Omental fat pad (tissue), 4 donors: ENCODE measurements at places on chromosomes 3 and 15. TPM values are rescaled to one million over a fixed set of nuclear protein-coding genes. Genes with fewer than 3 reads are reported as not detected.

GRCh38 chr3:170632780-170633179 lies 46.9 kb upstream of the SLC7A14 start:
- no peak for DNase-seq

DNA sequence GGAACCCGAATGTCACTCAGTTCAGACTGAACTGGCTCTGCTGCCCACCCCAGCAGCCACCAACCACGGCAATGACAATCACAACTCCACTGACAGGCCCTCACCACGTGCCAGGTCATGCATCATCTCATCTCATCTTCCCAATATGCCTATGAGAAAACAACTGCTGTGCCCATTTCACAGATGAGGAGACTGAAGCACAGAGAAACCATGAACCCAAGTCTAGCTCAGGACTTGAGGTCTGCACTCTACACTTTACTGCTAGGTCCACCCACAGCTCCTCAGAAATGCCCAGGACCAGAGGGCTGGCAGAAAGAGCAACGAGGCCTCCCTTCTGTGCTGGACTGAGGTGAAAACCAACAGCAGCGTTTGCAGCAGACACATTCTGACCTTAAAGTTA lies 99.2 kb upstream of the LINGO1 start:
- DNase-seq = no peak

Gene ZBTB20
- 71.3 TPM for total RNA-seq

DNA sequence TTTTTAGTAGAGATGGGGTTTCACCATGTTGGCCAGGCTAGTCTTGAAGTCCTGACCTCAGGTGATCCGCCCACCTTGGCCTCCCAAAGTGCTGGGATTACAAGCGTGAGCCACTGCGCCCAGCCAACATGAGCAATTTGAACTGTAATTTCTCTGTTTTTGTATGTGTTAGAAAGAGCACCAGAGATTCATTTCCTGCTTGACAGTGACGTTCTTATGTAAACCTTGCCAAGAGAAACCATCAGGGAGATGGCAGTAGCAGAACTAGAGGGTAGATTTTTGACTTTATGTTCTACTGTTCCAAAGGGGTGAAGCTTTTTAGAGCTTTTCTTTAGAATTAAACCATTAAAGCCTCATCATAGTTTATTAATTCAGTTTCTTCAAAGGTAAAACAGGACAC lies 148.1 kb upstream of the UMPS start:
- no peak for DNase-seq

Gene SHF
- total RNA-seq = 3.2 TPM

DNA sequence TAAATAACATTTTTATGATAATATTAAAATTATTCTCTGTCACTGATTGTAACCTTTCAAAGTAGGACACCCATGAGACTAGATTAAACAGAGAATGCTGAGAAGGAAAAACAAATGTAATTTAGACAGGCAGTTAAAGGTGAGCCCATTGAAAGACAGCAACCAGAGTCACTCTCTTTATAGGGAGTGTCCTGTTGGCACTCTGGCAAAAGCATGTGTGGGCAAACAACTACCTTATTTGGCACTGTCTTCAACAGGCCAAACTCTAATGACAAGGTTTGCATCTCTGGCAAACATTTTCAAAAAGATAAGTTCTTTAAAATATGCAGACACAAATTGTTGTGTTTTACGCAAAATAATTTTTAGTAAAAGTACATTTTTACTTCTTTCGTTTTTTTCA lies 29.8 kb downstream of the NFKBIZ start:
- DNase-seq = no peak

DNA sequence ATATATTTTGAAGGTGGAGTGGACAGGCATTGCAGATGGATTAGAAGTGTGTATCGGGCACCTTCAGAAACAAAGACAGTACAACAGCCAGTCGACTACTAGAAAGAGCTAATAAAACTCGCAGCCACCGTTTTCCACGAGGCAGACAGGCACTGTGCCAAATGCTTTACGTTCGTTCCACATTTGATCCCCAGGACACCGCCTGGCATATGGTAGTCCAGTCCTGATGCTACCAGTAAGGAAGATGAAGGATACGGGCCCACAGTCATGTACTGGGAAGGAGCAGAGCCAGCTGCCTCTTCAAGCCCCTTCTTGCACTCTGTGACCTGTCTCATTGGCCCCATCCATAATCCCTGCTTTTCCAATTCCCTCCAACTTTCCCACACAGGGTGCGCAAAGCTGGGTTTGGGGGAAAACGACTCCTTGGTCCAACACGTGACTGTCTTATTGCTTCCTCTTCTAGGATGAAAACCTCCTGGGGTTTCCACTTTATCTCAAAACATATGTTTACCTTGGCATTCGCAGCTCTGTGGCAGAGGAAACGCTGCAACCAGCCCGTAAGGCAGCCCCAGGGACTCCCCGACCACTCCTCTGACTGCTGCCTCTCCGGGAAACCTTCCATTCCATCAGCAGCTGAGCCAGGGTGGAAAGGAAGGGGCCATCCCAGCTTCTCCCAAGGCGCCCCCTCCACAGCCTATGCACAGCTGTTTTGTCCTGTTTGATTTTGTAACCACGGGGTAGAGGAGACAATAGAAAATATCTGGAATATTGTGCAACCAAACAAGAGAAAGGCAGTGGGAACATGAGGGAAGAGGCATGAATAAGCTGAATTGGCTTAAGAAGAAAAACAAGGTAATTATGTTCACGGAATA lies 107.4 kb downstream of the ADAMTS17 start:
- DNase-seq = no peak

Gene RTP4
- 7.4 TPM for total RNA-seq

DNA sequence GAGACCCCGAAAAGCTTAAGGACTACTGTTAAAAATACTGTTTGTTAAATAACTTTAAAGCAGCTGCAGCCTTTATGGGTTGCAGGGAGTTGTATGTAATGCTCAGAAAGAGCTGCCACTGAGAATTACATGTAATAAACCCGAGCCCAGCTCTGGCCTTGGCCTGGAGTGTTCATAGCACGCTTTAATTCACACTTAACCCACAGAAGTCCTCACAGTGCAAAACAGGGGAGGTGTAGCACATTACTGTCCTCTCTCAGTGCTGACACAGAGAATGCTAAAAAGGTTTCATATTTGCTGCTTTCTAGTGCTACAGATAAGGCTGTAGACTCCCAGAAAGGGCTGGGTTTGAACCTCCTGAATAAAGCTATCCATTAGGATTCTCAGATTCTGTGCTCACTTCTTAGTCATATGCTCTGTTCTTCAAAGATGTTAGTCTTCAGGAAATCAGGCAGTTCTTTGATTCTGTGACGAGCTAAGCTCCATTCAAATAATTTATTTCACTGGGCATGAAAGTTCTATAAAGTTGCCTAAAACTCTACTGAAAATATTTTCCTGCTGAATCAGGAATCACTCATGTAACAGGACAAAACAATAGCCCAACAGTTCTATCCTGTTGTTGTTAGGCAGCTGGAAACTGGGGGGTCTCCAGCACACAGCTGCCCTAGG lies 108.0 kb downstream of the SENP2 start:
- DNase-seq = no peak

DNA sequence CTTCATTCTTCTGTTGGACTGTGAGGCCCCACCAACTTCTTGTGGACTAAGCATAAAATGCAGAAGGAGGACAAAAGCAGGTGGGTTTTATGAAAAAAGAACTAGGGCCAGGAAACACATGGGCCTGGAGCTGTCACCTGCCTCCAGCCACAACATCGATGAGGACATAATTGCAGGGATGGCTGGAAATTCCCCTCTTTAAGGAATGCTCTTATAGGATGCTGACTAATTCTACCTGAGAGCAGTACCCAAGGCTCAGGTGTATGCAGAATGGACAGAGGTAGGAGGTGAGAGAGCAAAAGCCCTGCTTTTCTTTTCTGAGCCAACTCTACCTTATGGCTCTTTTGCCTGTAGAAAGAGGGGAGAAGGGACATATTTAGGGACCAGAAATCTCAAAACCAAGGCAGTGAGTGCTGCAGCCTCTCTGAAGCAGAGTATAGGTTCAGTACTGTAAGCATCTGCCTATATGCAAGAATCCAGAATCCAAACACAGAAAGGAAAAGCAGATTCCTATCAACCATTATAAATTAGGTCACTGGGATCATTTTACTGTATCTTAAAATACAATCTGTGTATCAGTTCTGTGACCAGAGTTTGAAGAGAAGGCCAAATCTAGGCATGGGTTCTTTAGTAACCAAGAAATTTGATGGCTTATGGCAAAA lies 205.3 kb upstream of the WNT5A start:
- DNase-seq = no peak

Gene CYP8B1
- total RNA-seq = not detected

Gene TWF2
- 50.1 TPM for total RNA-seq

- DNase-seq = no peak
Measured at GRCh38 chr3:42052484-42053351, 38.4 kb upstream of the TRAK1 start.

DNA sequence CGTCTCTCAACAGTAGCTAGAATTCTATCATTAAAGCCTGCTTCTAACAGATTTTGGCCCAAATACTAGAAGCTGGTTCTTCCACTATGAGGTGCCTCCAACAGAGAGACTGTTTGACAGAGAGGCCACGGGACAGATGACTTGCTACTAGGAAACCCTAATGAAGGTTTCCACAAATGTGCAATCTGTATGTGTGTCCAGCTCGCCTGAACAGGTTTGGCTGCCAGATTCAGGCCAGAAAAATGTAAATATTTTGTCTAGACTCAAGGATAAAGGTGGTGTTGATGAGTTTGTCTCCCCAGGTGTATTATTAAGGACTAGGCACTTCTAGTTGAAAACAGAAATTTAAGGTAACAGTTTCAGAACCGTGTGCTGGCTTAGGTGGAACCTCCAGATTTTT lies 91.6 kb upstream of the TRIM42 start:
- DNase-seq = no peak

Gene UPK1B
- 1.1 TPM for total RNA-seq

Gene HYAL1
- total RNA-seq = 6.8 TPM

DNA sequence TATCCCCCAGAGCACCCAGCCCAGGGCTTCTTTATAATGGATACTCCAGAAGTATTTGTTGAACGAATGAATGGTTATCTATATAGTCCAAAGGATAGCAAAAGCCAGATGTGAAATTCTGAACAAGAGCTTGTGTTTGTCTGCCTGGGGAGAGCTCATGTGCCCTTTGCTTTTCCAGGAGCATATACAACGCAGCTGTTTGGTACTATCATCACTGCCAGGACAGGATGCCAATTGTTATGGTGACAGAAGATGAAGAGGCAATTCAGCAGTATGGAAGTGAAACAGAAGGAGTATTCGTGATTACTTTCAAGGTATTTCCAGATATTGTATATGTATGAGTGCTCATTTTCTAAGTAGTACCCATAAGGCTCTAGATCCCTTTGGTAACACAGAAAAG lies 15.2 kb downstream of the DIS3L start:
- DNase-seq = no peak

GRCh38 chr15:36039996-36040572 lies 494.1 kb upstream of the DPH6 start:
- DNase-seq = no peak

GRCh38 chr3:185292238-185292637 lies 38.4 kb upstream of the EHHADH start:
- no peak for DNase-seq

DNA sequence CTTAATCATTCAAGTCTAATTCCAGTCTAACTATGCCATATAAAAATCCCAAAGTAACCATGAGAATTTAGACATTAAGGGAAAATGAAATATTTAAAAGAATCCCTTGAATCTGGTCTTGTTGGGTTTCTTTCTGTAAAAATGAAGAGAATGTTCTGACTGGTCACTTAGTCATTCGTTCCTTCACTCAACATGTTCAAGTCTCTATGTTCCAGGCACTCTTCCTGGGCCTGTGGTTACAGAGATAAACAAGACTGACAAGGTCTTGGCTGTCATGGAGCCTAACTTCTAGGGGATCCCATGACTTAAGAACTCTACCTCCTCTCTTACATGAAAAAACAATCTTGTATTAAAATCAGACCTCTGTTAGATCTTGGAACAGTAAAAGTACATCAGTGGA lies 638.6 kb upstream of the TBL1XR1 start:
- DNase-seq = no peak
